ENCODE measurements at places on chromosomes 1 and 21. TPM values are rescaled to one million over a fixed set of nuclear protein-coding genes. Genes with fewer than 3 reads are reported as not detected.

DNA sequence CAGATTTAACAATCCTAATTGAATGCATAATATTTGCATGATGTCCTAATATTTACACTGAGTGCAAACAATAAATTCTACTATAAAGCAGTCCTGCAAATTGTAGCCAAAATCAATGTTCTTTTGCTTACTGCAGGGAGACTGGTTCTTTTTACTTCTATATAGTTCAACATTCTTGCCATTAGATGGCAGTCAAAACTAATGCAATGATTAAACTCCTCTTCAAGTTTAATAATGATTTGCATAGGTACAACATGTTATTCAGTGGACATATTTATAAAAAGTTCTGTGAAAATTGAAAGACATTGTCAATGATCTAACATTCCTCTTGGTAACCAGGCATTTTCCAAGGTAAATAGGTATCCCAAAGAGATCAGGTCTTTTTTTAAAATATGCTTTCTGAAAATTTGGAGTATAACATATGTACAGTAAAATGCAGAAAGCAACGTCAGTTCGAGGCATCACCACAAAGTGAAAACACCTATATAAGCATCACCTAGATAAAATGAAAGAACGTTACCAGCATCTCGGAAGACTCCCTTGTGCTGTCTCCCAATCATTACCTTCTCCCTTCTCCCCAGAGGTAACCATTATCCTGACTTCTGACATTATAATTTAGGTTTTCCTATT is 9.8 kb upstream of the FNBP1L start:
- DNase-seq, result no peak

- no peak for DNase-seq
Observed at GRCh38 chr1:41498391-41498790, 13.9 kb upstream of the EDN2 start.

DNA sequence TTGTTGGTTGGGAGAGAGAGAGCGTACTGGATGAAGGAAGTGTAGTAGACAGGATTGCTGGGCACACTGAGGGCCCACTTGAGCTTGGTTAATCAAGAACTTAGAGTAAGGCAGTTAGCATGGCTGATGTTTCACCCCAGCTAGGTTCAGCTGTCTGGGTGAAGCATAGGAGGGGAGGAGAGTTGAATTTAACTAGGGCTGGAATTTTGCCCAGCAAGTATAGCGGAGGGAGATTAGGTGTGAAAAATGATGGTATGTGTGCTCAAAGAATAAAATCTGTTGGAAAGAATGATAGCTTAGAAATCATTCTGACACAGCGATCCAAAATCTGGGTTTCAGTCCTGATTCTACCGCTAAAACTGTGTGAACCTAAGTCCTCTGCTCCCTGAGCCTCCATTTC is 461.5 kb upstream of the PROX1 start:
- DNase-seq, result no peak

- DNase-seq, result peak; percentile 71
Observed at GRCh38 chr1:41381692-41382479, 20.7 kb downstream of the FOXO6 start.

- DNase-seq, result no peak
Observed at GRCh38 chr1:12603224-12603623, 14.8 kb downstream of the DHRS3 start.

DNA sequence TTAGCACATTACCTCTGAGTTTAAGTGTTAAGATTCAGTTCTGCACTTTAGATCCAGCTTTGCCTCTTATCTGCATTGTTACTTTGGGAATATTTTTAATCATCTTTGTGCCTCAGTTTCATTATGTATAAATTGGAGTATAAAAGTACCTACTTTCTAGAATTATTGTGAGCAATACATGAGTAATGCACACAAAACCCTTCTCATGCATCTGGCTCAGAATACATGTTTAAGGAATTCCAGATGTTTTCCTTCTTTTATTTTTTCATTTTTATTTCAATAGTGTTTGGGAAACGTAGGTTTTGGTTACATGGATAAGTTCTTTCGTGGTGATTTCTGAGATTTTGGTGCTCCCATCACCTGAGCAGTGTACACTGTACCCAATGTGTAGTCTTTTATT is 14.2 kb downstream of the C8A start:
- no peak for DNase-seq

DNA sequence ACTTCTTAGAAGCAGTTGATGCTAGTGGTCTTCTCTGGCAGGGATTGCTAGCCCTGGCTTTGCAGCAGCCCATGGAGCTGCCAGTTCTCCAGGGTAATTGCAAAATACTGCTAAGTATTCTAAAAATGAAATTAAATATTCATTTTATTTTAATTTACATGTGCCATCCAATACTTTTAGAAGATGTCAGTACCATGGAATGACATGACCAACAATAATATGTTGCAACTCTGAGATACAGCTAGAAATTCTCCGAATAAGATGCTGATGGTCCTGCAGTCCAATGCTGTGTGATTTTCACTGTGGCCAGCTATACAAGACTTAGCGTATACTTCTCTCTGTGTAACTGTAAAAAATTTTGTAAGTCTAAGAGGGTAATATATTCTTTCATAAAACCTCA is 20.0 kb upstream of the WARS2 start:
- no peak for DNase-seq

Gene SPRR1B
- not detected for total RNA-seq

Gene MAP1LC3C
- total RNA-seq, result not detected

Gene IL10
- total RNA-seq, result 0.37 TPM

Gene PRDM16
- total RNA-seq, result 17.7 TPM

Gene PRAMEF27
- not detected for total RNA-seq
